ENCODE measurements at places on chromosomes 6 and 20.

GRCh38 chr6:41728073-41728936, 7.1 kb downstream of the TFEB start:
- DNase-seq, result no peak

DNA sequence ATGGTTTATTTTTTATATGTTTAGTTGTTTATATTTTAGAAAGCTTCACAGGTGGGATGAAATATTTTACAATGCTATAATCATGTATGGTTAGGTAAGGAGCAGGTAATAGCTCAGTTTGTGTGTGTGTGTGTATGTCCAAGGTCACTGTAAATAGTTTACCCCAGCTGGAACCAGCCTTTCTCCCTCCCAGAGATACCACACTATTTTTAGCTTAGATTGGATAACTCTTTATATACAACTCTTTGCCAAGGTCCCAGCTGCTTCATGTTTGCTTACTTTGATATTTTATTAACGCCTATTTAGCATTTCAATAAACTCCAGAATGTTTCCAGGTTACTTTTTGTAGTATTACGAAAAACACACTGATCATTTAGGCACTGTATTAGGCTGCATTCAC, 1.8 kb upstream of the PEX7 start:
- DNase-seq, result no peak

DNA sequence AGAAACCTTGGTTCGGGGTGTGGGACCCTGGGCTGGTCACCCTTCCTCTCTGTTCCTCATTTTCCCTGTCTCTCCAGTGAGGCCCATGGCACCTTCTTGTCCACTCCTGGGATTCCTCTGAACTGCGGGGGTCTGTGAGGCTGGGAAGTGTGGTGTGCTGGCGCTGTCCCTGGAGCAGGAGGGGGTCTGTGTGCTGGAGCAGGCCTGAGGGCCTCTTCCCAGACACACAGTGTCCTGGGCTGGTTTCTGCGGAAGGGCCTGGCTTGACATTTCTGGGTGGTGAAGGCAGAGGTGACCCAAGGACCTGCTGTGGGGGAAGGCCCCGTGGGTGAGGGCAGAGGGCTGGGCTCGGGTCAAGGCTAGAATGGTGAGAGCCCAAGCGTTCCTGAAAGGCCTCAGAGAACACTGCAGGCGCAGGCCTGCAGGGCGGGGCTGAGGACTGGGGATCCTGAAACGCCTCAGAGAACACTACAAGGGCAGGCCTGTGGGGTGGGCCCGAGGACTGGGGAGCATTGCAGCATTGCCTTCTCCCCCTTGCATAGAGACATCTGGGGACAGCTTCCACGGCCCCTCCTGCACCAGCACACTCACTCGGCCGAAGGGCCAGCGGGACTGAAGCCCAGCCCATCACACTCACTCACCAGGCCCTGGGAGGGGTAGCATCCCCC, 10.6 kb upstream of the BAK1 start:
- DNase-seq, result no peak

DNA sequence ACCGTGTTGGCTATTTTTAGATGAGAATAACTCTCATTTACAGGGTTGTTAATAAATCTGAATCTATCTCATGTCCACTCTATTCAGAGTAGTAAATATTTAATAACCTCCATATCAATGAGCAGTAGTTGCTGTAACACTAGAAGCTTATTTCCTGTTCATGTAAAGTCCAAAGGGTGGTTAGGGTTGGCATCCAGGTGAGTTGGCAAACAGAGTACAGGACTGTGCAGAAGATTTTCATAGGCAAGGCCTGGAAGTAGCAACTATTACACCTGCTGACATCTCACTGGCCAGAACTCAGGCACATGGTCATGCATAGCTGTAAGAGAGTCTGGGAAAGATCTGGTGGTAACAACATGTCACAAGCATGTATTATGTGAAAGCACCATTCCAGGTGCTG, 147.5 kb downstream of the PHF3 start:
- no peak for DNase-seq

- no peak for DNase-seq
Observed at GRCh38 chr20:50005471-50005981, 22.7 kb downstream of the SNAI1 start.

Data from GM04504 (cell line).